Prostate gland (tissue), 2 donors: ENCODE measurements at places on chromosomes 1 and 21. TPM values are rescaled to one million over a fixed set of nuclear protein-coding genes. Genes with fewer than 3 reads are reported as not detected.

Gene AQP10
- 0.27 TPM for total RNA-seq

DNA sequence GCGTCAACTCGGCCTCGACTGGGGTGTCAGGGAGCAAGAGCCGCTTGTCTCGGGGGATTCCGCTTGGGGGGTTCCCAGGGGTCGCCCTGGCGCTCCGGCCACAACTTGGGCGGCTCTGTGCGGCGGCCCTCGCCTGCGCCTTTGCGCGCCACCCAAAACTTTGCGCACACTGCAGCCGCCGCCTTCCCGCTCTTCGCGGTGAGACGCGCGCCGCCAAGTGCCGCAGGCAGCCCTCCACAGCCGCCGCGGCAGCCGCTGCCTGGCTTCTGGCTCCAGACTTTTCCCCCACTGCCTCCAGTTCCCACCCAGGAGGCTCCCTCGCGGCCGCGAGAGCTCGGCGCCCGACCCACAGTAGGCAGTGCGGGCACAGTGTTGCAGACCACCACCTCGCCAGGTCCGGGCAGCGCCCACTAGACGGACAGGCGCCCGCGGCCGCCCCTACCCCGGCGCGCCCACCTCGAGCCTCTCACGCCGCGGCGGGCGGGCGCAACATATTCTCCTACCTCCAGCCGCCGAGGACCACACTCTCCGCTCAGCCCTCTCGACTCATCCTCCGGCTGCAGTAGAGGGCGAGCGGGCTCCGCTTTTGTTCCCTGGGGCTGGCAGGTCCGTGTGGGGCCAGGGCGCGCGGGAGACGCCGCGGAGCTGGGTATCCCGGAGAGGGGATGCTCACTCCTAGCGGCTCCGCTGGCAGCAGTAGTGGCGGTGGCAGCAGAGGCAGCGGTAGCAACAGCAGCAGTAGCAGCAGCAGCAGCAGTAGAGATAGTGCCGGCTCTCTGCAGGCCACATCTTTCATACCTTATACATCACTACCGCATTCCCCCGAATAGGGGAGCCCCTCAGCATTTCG lies 296.6 kb downstream of the OMA1 start:
- H3K4me3 ChIP-seq, result peak overlapping the region; percentile 22
- peaks cover 11% of the 10 kb centered on the region for H3K27me3 ChIP-seq
- DNase-seq, result no peak

Gene NEXN
- total RNA-seq, result 13.2 TPM

DNA sequence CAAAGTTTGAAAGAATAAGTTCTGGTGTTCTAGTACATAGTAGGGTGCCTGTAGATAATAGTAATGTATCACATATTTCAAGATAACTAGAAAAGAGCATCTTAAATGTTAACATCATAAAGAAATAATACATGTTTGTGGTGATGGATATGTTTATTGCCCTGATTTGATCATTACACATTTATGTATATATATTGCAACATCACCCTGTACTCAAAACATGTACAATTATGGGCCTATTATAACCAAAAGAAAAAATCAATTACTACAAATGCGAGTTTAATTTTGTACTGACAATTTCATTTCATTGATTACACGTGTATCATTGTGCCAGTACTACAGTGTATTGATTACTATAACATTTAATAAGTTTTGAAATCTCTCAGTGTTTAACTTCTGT lies 609.2 kb upstream of the BRINP3 start:
- H3K27ac ChIP-seq, result no peak overlapping the region
- H3K27me3 ChIP-seq, result no peaks in the 10 kb centered on the region
- no peaks in the 10 kb centered on the region for H3K36me3 ChIP-seq
- H3K4me3 ChIP-seq, result no peak overlapping the region
- DNase-seq, result no peak

DNA sequence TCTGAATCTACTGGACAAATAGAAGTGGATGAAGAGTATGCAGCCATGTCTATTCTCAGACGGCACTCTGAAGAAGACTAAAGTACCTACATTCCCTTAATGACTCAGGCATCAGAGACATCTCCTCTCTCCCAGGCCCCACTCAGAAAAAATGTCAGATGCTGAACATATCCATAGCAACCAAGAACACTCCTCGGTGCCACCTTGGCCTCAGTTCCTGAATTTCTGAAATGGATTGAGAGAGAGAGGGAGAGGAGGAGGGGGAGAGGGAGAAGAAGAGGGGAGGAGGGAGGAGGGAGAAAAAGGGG lies 16.0 kb upstream of the OVAAL start:
- no peak overlapping the region for H3K4me3 ChIP-seq
- no peaks in the 10 kb centered on the region for H3K27me3 ChIP-seq
- no peak for DNase-seq
- no peaks in the 10 kb centered on the region for H3K36me3 ChIP-seq
- no peaks in the 10 kb centered on the region for H3K4me1 ChIP-seq
- H3K27ac ChIP-seq, result no peak overlapping the region

DNA sequence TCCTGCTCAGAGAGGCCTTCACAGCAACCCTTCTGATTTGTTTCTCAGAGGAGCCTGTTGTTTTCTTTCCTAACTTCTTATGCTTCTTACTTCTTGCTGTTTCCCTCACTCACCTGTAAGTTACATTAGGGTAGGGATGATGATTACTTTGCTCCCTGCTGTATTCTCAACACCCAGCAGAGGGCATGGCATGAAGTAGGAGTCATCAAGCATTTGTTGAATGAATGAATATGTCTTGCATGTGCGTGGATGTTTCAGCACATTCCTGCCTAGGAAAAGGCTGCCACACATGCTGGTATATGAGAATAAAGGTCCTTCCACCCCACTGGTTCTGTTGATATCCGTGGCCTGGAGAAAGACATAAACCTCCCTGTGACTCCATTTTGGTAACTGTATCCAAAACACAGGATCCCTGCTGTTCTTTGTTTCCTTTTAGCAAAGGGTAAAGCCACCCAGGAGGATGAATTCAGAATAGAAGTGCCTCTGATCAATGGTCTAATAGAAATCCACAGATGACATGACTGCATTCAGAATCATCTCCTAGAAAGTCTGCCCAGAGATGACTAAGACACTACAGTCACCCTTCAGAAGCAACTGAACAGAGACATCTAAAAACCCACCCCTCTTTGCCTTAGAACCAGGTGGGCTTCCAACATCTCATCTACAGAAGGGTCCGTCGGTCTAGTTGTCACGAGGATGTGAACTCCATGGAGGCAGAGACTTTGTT lies 168.8 kb downstream of the ZSCAN20 start:
- no peaks in the 10 kb centered on the region for H3K27me3 ChIP-seq
- no peaks in the 10 kb centered on the region for H3K4me1 ChIP-seq
- DNase-seq, result no peak
- no peak overlapping the region for H3K4me3 ChIP-seq
- no peak overlapping the region for H3K27ac ChIP-seq

DNA sequence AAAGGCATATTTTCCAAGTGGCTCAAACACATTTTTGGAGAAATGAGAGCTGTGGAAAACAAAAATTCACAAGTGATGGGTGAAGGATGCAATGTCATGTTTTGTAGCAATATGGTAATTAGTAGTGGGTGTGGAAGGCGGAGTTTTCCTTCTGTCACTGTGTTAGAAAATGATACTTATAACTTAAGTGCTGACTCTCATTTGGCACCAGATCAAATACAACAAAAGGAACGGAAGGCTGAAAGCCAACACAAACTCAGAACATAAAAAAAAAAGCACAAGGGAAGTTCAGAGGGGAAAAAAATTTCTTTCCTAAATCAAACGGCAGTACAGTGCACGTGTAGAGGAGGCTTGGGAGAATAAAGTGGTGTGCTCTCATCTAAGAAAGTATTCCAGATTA lies at the start of gene TNFSF18:
TNFSF18 (minus strand) TSS at position 77 of the 400 bp plus-strand sequence; CDS start at position 32, 45 bp downstream.
- peaks cover 3% of the 10 kb centered on the region for H3K4me1 ChIP-seq
- no peak within 1 kb of the TSS for H3K27ac ChIP-seq
- peak; percentile 19 for DNase-seq
- H3K36me3 ChIP-seq, result no peaks in the 10 kb centered on the region
- no peaks in the 10 kb centered on the region for H3K27me3 ChIP-seq
